ENCODE measurements at places on chromosomes 12 and 14.

DNA sequence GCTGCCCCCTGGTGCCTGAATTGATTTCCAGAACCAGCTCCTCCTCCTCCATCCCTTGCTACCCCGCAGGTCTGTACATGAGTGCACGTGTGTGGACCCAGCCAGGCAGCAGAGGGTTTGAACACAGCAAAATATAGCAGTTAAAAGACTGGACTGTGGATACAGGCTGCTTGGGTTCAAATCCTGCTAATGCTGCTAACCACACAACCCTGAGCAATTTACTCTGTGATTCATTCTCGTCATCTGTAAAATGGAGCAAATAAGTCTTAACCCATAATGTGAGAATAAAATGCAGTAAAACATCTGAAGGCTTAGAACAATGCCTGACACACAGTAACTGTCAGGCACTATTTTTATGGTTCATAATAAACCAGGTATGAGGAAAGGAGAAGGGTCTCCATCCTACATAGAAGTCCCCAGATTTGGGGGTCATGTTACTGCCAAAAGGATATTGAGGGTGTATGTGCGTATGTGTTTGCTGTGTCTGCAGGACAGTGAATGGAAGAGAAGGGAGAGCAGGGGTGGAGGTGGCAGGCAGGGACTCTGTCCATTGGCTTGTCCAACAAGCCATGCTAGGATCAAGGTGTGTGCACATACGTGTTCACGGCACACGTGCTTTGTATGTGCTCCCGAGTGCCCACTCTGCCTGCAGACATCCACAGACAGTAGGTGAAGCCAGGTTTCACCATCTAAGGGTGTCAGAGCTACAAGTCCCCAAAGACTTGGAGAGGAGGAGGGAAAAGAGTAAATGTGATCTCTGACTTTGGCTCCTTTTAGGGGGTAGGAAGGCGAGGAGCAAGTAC lies 1.5 kb upstream of the STAT6 start:
- no peak for DNase-seq

GRCh38 chr14:60090864-60091519 lies 731 bp upstream of the PCNX4 start:
- DNase-seq: peak; percentile 70

DNA sequence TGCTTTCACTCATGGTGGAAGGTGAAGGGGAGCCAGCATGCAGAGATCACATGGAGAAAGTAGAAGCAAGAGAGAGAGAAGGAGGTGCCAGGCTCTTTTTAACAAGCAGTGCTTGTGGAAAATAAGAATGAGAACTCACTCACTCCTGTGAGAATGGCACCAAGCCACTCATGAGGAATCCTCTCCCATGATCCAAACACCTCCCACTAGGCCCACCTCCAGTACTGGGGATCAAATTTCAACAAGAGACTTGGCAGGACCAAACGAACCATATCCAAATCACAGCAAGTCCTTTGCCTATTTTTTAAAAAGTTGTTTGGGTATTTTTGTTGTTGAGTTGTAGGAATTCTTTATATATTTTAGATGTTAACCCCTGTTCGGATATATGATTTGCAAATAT lies 245.9 kb upstream of the ARID2 start:
- DNase-seq: no peak

- DNase-seq: no peak
Observed at GRCh38 chr12:56928262-56928661, 5.9 kb downstream of the SDR9C7 start.

DNA sequence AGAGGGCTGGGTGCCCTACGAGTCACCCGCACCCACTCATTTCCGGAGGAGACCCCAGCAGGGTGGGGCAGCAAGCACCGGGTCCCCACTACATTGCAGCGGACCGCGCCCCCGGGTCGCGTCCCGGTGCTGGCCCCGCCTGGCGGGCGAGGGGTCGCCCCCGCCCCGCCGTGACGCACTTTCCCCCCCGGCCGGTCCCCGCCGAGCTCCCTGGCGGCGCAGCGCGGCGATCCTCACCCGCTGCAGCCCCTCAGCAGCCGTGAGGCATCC lies 106.1 kb downstream of the PRICKLE1 start:
- no peak for DNase-seq

DNA sequence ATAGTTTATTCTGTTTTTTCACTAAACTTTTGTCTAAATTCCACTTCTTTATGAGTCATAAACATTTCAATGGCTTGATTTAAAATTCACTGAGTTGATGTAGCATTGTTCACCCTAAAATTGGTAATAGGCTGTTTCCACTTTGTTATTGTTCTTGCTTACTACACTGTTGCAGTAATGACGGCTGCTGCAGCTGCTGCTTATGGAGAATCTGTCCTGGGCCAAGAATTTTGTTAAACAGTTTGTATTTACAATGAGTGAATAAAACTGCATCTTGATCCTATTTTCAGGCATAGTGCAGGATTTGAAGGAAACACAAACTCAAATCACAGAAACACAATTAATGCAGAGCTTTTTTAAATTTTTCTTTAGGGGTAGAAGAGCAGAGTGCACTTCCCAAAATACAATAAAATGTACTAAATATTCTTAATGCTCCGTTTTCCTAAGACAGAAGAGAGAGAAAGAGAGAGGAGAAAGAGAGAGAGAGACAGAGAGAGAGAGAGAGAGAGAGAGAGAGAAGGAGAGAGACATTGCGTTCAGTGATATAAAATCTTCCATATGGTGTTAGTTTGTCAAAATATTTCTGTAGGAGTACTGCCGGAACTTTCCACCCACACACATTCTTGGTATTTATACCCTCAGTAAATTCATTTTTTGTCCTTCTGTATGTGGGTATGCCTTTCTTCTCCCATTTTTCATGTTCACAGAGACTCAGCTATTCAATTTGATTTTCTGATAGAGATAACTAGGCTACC lies 266.4 kb downstream of the LRFN5 start:
- DNase-seq: no peak

DNA sequence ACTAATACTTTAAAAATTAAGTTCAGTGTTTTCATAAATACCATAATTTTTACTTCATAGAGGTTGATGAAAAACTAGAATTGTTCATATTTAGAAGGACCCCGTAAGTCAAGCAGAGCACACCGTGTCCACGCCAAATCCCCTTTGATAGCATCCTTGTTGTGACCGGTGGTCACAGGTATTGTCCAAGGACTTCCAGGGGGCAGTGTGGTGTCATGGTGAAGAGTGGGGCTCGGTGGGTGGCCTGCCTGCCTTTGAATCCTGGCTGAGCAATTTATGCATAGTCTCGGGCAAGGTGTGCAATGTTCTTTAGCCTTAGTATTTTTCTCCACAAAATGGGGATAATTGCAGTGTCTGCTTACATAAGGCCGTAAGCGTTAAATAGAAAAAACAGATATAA lies 169.9 kb downstream of the KTN1 start:
- DNase-seq: no peak

- DNase-seq: no peak
Observed at GRCh38 chr14:99382071-99382470, 98.6 kb downstream of the SETD3 start.

DNA sequence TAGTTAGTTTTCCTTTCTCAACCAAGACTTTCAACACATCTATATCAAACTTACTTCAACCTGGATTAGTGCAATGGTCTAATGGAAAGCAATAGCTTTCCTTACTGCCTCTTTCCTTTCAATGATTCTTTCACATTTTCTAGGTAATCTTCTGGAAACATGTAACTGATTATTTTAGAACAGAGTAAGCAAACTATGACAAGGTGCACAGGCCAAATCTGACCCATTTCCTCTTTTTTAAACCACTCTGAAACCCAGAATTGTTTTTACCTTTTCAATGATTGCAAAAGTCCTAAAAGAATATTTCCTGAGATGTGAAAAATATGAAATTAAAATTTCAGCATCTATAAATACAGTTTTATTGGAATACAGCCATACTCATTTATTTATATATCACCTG lies 81.6 kb upstream of the TMTC2 start:
- no peak for DNase-seq

- no peak for DNase-seq
Observed at GRCh38 chr14:101112351-101113107, 209.0 kb upstream of the RTL1 start.

DNA sequence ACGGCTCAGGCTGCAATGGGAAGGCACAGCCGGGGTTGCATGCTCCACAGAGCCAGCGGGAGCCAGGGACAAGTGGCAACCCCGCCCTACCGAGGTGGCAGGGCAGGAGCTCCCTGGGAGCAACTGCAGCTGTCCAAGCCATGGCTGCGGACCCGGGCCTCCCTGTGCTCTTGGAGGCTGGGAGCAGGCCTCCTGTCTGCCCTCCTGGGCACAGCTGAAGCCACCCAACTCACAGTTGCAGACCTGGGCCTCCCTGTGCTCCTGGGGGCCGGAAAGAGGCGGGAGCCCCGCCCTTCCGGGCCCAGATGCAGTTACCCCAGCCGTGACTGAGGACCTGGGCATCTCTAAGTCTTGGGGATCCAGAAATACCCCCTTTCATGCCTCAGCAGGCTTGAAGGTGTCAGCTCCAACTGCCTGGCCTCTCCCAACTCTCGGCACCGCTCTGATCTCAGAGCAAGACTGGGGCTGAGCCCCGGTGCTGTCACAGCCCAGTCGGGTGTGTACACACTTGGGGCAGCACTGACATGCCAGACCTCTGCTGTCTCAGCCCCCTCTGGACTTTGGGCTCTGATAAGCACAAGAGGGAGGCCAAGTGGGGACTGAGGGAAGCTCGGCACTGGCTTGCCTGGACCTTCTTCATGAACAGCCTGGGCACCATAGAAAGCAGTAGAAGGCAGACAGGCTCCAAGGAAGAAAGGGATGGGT lies 7.5 kb upstream of the RASSF9 start:
- no peak for DNase-seq

GRCh38 chr14:93888995-93889394 lies 38.1 kb upstream of the FAM181A start:
- no peak for DNase-seq

DNA sequence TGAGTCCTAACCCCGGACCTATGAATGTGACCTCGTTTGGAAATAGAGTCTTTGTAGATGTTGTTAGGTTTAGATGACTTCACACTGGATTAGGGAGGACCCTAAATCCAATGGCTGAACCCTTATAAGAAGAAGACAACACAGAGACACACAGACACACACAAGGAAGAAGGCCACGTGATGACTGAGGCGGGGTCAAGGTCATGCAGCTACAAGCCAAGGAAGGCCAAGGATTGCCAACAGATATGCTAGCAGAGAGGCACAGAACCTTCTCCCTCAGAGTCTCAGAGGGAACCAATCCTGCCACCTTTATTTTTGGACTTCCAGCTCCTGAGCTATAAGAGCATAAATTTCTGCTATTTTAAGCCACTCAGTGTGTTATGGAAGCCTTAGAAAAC lies 31.8 kb downstream of the LTBP2 start:
- no peak for DNase-seq

DNA sequence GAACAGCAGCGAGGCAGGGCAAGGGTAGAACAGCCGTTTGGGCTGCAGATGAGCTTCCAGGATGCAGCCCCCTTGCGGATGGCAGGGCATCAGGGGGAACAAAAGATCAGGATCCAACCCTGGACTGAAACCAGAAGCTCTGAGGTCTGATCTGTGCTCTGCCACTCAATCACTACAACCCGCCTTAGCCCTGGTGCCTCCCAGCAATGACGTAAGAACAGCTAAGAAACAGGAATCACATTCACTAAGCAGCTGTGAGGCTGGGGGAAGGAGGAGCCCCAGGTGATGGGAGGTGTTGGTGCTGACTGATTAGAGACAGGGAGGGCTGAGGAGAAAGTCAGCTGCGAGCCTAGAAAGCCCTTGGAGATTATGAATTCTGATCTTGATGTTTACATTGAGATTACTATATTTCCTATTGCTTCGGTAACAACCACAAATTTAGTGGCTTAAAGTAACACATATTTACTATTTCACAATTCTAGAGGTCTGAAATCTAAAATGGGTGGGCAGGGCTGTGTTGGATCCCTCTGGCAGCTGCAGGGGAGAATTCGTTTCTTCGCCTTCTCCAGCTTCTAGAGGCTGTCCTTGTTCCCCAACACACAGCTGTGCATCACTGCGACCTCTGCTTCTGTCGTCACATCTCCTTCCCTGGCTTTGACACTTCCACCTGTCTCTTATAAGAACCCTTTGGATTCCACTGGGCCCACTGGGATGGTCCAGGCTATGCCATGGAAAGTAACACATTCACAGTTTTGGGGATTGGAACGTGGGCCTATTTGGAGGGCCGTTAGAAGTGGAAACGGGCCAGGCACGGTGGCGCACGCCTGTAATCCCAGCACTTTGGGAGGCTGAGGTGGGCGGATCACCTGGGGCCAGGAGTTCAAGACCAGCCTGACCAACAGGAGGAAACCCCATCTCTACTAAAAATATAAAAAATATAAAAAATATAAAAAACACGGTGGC lies 6.1 kb upstream of the CD9 start:
- DNase-seq: no peak

GRCh38 chr12:61018571-61018970 lies 1241.6 kb upstream of the USP15 start:
- DNase-seq: no peak

GRCh38 chr14:81031488-81031887 lies 76.1 kb downstream of the TSHR start:
- no peak for DNase-seq

DNA sequence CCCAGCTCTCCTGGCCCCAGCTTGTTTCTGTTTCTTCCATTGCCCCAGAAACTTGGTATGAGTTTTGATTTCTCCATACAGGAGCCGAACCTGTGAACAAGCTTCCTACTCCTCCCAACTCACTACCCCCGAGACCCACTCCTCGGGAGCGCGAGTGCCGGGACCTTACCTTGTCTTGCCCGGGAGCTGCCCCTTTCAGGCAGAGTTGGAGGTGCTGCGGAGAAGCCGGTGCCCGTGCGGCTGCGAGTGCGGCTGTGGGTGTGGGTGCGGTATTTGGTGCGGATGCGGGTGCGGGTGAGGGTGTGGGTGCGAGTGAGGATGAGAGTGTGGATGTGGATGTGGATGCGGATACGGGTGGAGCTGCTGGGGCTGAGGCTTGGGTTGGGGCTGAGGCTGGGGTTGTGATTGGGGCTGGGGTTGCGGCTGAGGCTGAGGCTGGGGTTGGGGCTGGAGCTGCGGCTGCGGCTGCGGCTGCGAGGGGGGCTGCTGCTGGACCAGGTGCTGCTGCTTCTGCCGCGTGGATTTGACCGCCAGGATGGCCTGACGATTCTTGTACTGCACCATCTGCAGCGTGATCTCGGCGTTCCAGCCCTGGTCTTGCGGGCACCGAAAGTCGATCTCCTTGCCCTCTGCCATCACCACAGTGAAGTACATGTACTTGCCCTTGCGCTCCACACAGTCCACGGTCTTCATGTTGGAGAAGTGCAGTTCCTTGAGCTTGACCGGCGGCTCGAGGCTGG lies 1.1 kb downstream of the PHLDA1 start:
- peak; percentile 55 for DNase-seq

GRCh38 chr12:3935078-3935477 lies 61.9 kb upstream of the PARP11 start:
- DNase-seq: no peak
